Activated CD4-positive, alpha-beta T cell treated with anti-CD3 and anti-CD28 coated beads, Interleukin-2, amount 10 ng/mL, durations not matched to agents 7 days and 5 days (primary cell): ENCODE measurements at places on chromosomes 12 and 14.

DNA sequence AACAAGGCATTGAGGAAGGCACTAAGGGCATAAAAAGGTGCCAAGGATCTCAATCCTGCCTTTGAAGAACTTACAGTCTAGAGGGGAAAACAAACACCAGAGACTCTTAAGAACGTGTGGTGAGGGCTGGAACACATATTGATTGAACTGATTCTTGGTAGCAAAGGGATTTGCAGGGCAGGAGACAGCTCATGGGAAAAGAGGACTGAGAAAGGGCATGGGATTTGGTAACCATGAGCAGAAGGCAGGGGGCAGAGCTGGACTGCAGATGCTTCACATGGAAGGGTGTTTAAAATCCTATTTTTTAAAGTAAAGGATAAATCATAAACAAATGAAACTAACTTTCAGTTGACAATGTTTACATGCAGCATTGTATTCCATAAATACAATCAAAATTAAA, 203.1 kb downstream of the ITPR2 start:
- peaks cover 15% of the 10 kb centered on the region for H3K4me1 ChIP-seq
- H3K27ac ChIP-seq: no peak overlapping the region
- H3K27me3 ChIP-seq: no peaks in the 10 kb centered on the region
- H3K4me3 ChIP-seq: no peak overlapping the region
- no peak for DNase-seq
- peaks cover 22% of the 10 kb centered on the region for H3K36me3 ChIP-seq

GRCh38 chr12:49946497-49946896, 4.0 kb upstream of the AQP2 start:
- H3K27me3 ChIP-seq: peaks cover 7% of the 10 kb centered on the region
- H3K27ac ChIP-seq: no peak overlapping the region
- H3K4me1 ChIP-seq: peaks cover 28% of the 10 kb centered on the region
- H3K4me3 ChIP-seq: no peak overlapping the region
- no peaks in the 10 kb centered on the region for H3K36me3 ChIP-seq

GRCh38 chr12:30926243-30927221, at the start of gene TSPAN11:
Gene TSPAN11, plus strand, starts transcription at chr12:30926748. Its CDS starts 27,244 bp downstream, at chr12:30953992.
- no peak within 1 kb of the TSS for H3K4me3 ChIP-seq
- H3K4me1 ChIP-seq: no peaks in the 10 kb centered on the region
- DNase-seq: no peak

DNA sequence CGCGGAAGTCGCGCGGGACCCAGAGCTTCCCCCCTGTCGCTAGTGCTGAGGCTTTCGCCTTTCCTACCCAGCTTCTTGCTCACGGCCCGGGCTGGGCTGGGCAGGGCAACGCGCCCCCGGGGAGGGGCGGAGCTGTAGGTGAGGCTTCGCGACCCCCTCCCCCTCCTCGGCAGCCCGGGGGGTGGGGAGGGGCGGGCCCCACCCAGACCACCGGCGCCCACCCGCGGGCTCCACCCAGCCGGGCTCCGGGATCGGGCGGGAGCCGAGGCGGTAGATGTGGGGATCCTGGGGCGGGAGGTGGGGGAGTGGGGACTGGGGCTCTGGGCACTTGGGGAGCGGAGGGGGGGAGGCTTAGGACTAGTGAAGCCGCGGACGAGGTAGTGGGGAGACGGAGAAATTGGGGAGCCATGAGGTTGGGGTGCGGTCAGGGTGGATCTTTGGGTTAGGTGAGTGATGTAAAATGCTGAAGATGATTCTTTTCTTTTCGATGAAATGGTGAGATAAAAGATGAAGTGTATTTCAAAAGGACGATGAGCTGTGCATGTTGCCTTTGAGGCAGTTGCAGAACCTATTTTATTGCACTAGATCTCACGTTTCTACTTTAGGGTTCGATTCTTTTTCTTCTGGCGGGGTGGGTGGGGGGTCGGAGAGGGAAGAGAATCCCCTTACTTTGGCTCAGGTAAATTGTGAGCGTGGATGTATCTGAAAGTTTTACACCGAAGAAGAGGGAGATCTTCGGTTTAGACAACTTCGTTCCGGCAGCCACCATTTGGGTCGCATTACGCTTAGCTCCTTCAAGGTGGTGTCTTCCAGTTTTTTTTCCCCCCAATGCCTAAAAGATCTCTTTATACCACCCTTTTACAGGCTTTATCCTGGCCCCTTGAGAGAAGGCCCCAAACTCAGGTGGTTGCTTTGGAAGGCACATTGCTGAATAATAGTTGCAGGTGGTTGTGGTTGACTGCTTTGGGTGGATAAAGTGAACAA, 619 bp downstream of the ERC1 start:
- no peaks in the 10 kb centered on the region for H3K27me3 ChIP-seq
- H3K36me3 ChIP-seq: no peaks in the 10 kb centered on the region
- peak; percentile 54 for DNase-seq
- peaks cover 47% of the 10 kb centered on the region for H3K4me1 ChIP-seq
- peak overlapping the region; percentile 83 for H3K4me3 ChIP-seq

- peaks cover 12% of the 10 kb centered on the region for H3K36me3 ChIP-seq
- H3K27ac ChIP-seq: peak overlapping the region; percentile 38
- no peak for DNase-seq
- peaks cover 58% of the 10 kb centered on the region for H3K4me1 ChIP-seq
Measured at GRCh38 chr12:94126067-94126466, 22.3 kb upstream of the PLXNC1 start.

DNA sequence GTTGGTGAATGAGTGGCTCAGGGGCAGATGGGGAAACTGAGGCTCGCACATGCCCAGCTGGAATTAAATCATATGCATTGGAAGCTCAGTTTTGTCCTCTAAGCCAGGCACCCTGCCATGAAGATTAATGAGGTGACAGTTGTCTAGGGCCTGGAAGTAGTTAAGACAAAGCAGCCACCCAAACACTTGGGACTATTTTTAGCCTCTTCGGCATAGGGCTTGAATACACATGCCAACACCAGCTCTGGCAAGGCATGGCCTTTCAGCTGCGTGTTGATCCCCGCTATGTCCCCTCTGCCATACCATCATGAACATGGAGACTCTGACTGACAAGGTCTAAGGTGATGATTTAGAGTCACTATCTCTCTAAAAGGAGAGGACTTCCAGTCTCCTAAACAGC, 250.2 kb downstream of the KSR2 start:
- H3K36me3 ChIP-seq: no peaks in the 10 kb centered on the region
- H3K4me3 ChIP-seq: no peak overlapping the region
- H3K27me3 ChIP-seq: no peaks in the 10 kb centered on the region
- no peak for DNase-seq

DNA sequence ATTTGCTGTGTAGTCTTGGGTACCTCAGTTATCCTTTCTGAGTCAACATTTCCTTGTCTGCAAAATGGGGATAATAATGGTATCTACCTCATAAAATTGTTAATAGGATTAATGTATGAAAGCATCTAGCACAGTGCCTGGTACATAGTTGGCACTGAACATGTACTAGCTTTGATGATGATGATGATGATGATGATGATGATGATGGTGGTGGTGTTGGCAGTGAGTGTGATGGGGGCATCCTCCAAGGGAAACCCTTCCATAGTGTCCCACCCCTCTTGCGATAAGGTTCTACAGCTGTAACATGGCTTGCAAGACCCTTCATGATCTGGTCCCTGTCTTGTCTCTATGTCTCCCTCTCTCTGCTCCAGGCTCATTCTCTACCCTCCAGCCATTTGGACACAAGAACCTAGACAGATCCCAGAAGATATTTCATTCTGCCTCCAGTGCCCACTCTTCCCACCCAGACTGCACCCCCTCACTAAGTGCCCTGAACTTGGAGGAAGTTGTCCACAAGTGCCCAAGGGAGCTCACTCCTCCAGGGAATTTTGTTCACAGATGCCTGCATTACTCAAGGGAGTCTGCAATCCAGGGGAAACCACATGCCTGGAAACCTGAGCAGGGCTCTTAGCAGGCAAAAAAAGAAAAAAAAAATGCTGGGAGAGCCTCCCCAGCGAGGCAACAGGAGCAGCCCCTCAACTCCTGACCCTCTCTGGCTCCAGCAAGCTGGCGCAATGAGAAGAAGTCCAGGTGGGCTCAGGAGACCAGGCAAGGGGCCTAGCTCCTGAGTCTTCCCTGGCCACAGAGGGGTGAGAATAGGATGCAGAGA, 10.1 kb upstream of the BDKRB1 start:
- no peak for DNase-seq
- H3K27me3 ChIP-seq: peaks cover 3% of the 10 kb centered on the region
- no peak overlapping the region for H3K27ac ChIP-seq
- H3K36me3 ChIP-seq: no peaks in the 10 kb centered on the region
- H3K4me1 ChIP-seq: no peaks in the 10 kb centered on the region

DNA sequence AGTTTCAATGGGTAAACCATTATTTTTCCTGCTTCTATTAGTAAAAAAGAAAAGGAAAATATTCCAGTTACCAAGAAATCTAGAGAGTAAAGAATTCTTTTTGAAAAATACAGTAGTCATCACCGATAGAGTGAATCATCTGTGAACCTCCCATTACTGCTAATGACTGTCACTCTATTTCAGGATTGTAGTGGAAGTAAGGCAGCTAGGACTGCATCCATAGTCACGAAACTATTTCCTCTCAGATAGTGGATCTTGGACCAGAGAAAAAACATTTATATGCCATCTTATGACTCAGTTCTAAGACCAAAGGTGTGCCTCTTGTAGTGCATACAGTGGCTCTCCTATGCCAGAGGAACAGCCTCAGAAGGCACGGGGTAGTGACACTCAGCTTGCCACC, 173.9 kb upstream of the PLEKHA5 start:
- no peaks in the 10 kb centered on the region for H3K36me3 ChIP-seq
- H3K27ac ChIP-seq: no peak overlapping the region
- DNase-seq: no peak
- H3K27me3 ChIP-seq: no peaks in the 10 kb centered on the region

DNA sequence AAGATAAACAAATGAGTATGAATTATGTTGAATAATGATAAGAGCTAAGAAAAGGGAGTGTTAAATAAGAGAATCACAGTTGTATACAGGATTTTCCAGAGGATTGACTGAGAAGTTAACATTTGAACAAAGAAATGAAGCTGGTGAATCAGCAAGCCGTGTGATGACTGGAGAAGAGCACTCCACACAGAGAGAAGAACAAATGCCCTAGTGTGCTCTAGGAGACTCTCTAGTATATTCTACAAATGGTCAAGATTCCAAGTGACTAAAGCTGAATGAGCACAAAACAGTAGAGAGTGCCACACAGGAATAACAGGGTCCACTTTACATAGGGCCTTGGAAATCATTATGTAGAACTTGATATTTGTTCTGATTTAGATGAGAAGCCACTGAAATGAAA, 587.1 kb upstream of the ATXN7L3B start:
- no peaks in the 10 kb centered on the region for H3K36me3 ChIP-seq
- no peaks in the 10 kb centered on the region for H3K4me1 ChIP-seq
- H3K27ac ChIP-seq: no peak overlapping the region
- no peaks in the 10 kb centered on the region for H3K27me3 ChIP-seq
- H3K4me3 ChIP-seq: no peak overlapping the region

- no peaks in the 10 kb centered on the region for H3K27me3 ChIP-seq
- peaks cover 8% of the 10 kb centered on the region for H3K4me1 ChIP-seq
- no peak overlapping the region for H3K27ac ChIP-seq
Measured at GRCh38 chr12:57142727-57143126, 4.7 kb downstream of the LRP1-AS start.

- H3K4me3 ChIP-seq: no peak overlapping the region
- peaks cover 10% of the 10 kb centered on the region for H3K36me3 ChIP-seq
- H3K27me3 ChIP-seq: peaks cover 16% of the 10 kb centered on the region
- no peak for DNase-seq
Measured at GRCh38 chr14:34029921-34030334, 79.1 kb upstream of the EGLN3 start.

- H3K4me3 ChIP-seq: no peak overlapping the region
- peaks cover 20% of the 10 kb centered on the region for H3K4me1 ChIP-seq
- no peaks in the 10 kb centered on the region for H3K36me3 ChIP-seq
- H3K27me3 ChIP-seq: no peaks in the 10 kb centered on the region
- peak; percentile 52 for DNase-seq
- no peak overlapping the region for H3K27ac ChIP-seq
Measured at GRCh38 chr12:76143343-76144244, 59.1 kb upstream of the NAP1L1 start.

DNA sequence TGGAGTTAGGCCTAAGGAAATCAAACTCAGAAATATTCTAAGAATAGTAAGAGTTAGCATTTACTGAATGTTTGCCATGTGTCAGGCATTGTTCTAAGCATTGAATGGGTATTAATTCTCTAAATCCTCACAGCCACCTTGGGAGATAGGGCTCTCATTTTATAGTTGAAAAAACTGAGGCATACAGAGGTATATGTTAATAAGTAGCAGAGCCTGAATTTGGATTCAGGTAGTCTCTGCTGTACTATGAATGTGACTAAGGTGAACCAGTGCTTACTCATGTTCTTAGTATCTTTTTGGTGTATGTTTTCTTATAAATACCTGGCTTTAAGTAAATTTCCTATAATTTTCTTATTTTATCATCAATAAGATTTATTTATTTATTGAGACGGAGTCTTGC, 8.1 kb downstream of the ARF6 start:
- peaks cover 35% of the 10 kb centered on the region for H3K4me1 ChIP-seq
- no peak overlapping the region for H3K4me3 ChIP-seq
- peaks cover 40% of the 10 kb centered on the region for H3K36me3 ChIP-seq
- H3K27ac ChIP-seq: no peak overlapping the region
- H3K27me3 ChIP-seq: no peaks in the 10 kb centered on the region

- peaks cover 51% of the 10 kb centered on the region for H3K4me1 ChIP-seq
- peaks cover 1% of the 10 kb centered on the region for H3K27me3 ChIP-seq
- DNase-seq: peak; percentile 99
- peaks cover 3% of the 10 kb centered on the region for H3K36me3 ChIP-seq
- H3K27ac ChIP-seq: peak within 1 kb of the TSS; percentile 98
- H3K4me3 ChIP-seq: peak within 1 kb of the TSS; percentile 98
Measured at GRCh38 chr14:61761959-61762786, at the start of gene SNAPC1. Gene SNAPC1, plus strand, starts transcription at chr14:61762420. Its CDS starts 41 bp downstream, at chr14:61762461.

DNA sequence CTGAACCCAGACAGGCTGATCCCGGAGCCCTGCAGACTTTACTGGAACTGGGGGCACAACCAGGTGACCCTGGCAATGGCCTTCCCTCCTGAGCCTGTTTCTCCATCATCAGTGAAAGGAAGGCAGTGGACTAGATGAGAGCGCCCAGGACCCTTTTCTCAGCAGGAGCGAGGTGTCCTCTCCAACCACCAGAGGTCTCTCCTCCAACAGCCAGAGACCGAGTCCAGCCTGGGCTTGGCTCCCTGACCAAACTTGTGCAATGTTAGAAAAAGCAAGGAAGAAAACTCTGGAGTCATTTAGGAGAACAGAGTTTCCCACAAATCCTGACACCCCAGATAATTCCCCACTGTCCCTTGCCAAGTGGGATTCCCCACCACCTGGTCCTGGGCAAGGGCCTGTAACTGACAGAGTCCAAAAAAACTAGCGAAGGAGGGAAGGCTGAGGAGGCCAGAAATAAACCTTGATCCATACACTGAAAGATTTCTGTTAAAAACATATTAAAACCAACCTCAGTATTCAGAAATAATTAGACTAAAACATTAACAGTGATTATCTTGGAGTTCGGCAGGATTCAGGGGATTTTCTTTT, 9.0 kb downstream of the RPS6KL1 start:
- no peaks in the 10 kb centered on the region for H3K4me1 ChIP-seq
- peak; percentile 32 for DNase-seq
- H3K27ac ChIP-seq: no peak overlapping the region
- H3K27me3 ChIP-seq: no peaks in the 10 kb centered on the region
- H3K4me3 ChIP-seq: no peak overlapping the region
